ENCODE measurements at places on chromosomes 5 and 9. TPM values are rescaled to one million over a fixed set of nuclear protein-coding genes. Genes with fewer than 3 reads are reported as not detected.

UBE2R2 gene
- total RNA-seq: 44.1 TPM

SLC36A3 gene
- not detected for total RNA-seq

LOX gene
- not detected for total RNA-seq

TRIM23 gene
- total RNA-seq: 5.3 TPM

MEIKIN gene
- total RNA-seq: not detected

EGFLAM gene
- not detected for total RNA-seq

ARSI gene
- total RNA-seq: not detected

CFAP90 gene
- total RNA-seq: not detected

CARD9 gene
- total RNA-seq: 17.6 TPM

PSD2 gene
- total RNA-seq: not detected

IL13 gene
- 830 TPM for total RNA-seq
